ENCODE measurements at places on chromosomes 7 and 10.

- no peak for DNase-seq
Observed at GRCh38 chr10:844552-844951, 87.0 kb downstream of the LARP4B start.

DNA sequence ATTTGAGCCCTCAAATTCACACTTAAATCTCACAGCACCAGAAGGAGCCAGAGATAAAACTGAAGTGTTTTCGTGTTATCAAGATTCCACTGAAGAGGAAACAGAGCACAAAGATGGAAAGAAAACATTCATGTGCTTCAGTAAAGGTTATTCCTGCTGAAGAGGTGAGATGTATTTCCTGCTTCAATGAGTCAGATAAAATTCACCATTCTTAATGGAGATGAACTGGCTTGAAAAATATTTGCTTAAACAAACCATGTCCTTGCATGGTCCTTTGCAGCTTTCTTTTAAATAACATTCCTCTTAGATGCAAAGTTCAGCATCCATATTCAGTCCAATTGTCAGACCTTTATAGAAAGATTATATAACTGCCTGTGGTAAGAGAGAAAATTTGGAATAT lies 294.2 kb downstream of the IPMK start:
- peak; percentile 26 for DNase-seq

GRCh38 chr10:6504296-6504695 lies 75.8 kb downstream of the PRKCQ start:
- no peak for DNase-seq

DNA sequence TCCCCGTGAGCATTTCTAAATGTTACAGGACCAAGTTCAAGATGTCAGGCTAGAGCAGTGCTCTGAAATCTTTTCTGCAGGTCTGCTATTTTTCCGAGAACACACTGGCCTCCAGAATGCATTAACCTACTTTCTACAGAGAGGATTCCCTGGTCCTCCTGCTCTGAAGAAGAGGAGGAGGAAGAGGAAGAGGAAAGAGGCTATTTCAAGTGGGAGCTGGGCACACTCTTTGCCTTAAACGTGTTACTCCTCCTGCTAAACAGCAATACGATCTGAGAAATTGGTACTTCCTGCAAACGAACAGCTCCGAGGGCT lies 157.4 kb downstream of the FRMD4A start:
- DNase-seq, result no peak

- DNase-seq, result no peak
Observed at GRCh38 chr10:73886661-73887293, 12.4 kb upstream of the CAMK2G start.

- DNase-seq, result no peak
Observed at GRCh38 chr7:24968165-24968564, 11.8 kb downstream of the OSBPL3 start.

GRCh38 chr7:139825666-139826290 lies 3.3 kb upstream of the TBXAS1 start:
- no peak for DNase-seq

DNA sequence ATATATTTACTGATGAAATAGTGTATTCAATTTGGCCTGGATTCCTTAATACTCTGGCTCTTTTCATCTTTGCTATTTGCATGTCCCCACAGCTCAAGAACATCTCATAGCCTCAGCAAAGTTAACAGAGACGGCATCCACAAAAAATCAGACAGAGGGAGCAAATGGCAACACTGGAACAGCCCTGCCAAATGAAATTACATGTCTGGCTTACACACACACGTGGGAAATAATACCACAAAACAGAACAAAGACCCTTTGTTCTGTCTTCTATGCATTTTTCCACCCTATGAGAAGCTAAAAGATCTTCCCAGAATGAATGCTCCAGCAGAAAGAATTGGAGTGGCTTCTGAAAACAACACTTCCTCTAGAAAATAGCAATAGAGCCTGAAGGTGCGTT lies 139.5 kb downstream of the ALOX5 start:
- peak; percentile 21 for DNase-seq

DNA sequence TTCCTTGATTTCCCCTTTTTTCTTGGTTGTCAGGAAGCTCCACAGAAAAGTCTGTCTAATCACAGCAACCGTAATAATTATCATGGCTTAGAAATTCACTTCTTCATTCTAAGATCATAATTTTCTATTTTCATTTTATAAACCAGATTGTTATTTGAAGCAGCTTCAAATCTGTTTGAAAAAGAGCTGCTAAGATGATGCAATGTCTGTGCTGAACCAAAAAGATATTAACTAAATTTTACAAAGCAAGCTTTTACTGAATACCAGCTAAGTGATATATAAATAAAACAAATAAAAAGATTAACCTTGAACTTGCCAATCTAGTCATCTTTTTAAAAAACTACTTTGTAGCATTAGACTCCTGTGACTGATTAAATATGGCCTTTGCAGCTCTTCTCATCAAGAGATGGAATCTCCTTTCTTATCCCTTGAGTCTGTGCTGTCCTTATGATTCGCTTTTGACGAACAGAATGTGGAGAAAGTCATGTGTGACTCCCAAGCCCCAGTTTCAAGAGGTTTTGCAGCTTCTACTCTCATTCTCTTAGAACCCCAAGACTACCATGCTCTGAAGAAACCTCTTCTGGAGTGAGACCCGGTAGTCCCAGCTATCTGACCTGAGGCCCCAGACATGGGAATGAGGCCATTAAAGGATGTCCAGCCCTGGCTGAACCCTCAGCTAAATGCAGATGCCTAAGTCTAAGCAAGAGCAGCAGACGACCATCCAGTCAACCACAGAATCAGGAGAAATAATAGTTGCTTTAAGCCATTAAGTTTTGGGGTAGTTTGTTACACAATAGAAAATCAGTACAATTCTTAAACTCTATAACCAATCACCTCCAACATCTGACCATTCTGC lies 14.4 kb downstream of the NAMPT start:
- no peak for DNase-seq

DNA sequence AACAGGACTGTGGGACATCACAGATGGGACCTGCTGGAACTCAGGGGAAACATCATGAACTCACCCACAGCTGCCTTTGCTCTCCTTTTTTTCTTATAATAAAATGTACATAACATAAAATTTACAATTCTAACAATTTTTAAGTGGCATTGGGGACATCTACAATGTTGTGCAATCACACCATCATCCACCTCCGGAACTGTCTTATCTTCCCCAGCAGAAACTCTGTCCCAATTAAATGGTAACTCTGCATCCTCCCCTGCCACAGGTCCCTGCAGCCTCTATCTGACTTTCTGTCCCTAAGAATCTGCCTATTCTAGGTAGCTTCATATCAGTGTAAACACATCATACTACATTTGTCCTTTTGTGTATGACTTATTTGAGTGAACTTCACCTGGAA lies 19.4 kb upstream of the TMEM72 start:
- no peak for DNase-seq

- DNase-seq, result no peak
Observed at GRCh38 chr7:133070562-133070961, 11.3 kb downstream of the CHCHD3 start.

DNA sequence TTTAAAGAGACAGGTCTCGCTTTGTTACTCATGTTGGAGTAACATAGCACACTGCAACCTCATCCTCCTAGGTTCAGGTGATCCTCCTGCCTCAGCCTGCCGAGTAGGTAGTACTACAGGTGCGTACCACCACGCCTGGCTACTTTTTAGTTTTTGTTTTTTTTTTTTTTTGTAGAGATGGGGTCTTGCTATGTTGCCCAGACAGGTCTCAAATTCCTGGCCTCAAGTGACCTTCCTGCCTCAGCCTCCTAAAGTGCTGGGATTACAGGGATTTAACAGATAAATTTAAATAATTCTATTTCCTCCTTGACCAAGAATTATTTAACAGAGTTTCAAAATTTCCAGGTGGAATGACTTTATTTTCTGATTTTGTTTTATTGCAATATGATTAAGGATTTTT lies 97.0 kb upstream of the OIT3 start:
- no peak for DNase-seq
